ENCODE measurements at places on chromosomes 5 and 9.

GRCh38 chr5:108747774-108748400, at the start of gene FER:
FER (plus strand) TSS chr5:108747897; CDS start chr5:108798183, 50,286 bp downstream.
- no peak for DNase-seq

DNA sequence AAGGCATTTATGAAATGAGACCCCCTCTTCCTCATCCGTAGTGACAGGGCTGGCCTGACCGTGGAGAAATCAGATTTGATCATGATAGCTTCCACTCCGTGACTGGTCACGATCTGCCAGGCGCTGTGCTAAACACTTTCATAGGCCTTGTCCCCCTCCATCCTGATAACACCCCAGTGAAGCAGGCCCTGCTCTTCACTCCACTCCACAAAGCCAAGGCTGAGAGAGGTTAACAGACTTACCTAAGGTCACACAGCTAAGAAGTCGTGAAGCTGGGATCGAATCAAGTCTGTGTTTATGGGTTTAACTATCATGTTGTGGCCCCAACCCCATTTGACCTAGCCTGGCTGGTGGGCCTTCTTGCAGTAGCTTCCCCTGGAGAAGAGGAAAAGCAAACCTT, 53.3 kb upstream of the IL17B start:
- no peak for DNase-seq

DNA sequence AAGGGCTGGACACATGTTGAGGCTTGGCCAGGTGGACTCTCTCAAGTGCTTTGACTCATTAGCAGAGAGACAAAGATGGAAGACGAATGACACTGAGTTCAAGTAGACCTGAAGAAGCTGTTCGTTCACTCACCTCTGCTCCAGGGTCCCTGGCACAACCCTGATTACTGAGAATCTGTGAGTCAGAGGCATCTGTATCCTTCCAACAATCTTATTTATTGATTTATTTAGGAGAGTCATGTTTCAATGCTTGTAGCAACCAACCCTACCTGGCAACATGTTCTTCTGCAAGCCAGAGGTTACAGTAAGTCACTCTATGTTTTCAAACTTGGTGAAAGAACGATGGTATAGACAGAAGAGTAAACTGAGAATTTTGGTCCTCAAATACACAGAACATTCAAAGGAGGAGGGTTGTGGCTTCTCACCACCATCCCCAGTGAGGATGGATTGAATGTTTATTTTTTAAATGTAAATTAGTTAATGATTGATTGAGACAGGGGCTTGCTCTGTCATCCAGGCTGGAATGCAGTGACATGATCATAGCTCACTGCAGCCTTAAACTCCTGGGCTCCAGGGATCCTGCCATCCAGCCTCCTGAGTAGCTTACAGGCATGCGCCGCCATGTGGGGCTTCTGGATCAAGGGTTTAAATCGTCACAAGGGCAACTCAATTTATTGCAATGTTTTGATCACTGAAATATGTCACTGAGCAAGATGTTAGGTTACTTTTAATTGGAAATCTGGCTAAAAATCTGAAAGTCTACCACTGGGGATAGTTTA, 55.7 kb upstream of the CARTPT start:
- DNase-seq: no peak

DNA sequence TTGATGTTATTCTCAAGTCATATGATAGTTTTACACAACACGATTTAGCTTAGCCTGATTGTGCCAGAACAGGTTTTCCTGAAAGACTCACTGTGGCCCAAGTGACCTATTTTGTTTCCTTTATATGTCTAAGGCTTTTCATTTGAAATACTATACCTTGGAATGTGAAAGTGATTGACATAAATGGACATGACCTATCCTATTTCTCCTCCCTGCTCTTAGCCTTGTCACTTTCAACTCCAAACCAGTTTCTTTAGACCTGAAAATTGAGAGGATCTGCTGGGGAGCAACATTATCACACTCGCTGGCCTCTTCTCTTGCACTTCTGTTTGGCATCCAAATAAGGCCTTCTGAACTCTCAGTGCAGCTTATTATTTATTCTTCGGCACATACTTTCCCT, 496.8 kb downstream of the MAT2B start:
- no peak for DNase-seq

- DNase-seq: no peak
These were observed 12.5 kb upstream of the FCN2 start for GRCh38 chr9:134867917-134868750.

- DNase-seq: no peak
These were observed 42.9 kb downstream of the ZNF474 start for GRCh38 chr5:122172207-122172606.

DNA sequence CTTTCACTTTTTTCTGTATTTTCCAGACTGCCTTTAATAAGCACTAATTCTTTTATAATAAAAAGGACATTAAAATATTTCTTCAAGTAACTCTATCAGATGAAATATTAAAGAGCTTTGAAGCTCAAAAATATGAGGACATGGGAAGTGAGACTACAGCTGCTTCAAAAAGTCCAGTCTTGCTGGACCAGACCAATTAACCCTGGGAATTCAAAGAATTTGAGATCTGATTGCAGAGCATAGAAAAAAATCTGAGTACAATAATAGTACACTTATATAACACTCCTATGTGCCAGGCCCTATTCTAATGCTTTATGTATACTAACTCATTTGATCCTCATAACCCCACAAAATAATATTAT, 9.8 kb downstream of the TMEM245 start:
- no peak for DNase-seq

GRCh38 chr9:133140174-133140505, 19.1 kb upstream of the RALGDS start:
- no peak for DNase-seq

- DNase-seq: peak; percentile 20
These were observed 152.3 kb downstream of the NR3C1 start for GRCh38 chr5:143251190-143251589.

- DNase-seq: peak; percentile 94
These were observed 21.8 kb upstream of the ORM1 start for GRCh38 chr9:114300846-114301797.

- no peak for DNase-seq
These were observed 737.2 kb upstream of the ZNF608 start for GRCh38 chr5:125483609-125484008.

DNA sequence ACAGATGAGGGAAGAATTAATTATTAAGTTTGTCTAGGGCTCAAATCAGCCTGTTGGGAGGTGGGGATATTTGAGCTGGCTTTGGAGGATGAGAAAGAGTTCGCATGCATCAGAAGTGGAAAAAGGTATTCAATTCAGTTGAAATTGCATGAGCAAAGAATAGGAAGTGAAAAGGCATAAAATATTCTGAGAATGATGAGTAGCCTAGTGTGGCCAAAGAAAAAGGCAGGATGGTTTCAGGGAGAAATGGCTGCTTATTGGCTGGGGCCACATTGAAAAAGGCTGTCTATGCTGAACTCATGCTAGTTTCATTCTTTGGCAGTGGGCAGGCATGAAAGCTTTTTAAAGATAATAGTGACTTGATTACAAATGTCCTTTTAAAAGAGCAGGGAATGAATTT, 235.4 kb upstream of the RIOK2 start:
- no peak for DNase-seq

GRCh38 chr5:72147569-72147968, 40.3 kb downstream of the MAP1B start:
- DNase-seq: no peak

GRCh38 chr5:155381654-155382053, 368.1 kb downstream of the KIF4B start:
- DNase-seq: no peak

GRCh38 chr5:109708813-109709212, 19.1 kb downstream of the MAN2A1 start:
- DNase-seq: no peak

DNA sequence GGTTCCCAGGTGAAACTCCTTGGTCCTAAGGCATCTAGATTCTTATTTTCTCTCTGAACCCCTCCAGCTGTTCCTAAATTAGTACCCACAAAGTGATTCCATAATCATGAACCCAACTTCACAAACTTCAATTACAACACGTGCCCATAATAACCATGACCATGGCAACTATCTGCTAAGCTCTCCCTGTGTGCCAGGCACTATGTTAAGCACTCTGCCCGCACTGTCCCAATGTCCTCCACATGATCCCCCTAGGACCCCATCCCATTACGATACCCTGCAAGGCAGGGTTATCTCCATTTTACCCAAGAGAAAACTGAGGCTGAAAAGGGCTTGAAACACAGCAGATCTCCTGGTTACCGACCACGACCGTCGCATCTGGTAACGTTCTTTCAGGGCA, 25.3 kb upstream of the ZNF622 start:
- DNase-seq: no peak

DNA sequence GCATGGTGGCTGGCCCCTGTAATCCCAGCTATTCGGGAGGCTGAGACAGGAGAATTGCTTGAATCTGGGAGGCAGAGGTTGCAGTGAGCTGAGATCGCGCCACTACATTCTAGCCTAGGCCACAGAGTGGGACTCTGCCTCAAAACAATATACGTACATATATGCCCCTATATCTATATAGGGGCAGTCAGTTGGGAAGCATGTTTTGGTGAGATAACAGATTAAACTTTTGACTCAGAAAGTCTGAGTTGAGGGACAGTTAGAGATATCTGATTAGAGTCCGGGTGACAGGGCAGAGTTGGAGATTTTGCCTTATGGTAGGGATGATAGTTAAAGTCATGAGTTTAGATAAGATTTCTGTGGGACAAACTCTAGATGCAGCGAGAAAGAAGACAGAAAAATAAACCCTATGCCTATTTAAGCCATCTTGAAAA, 71.8 kb upstream of the ALDH1A1 start:
- no peak for DNase-seq

- no peak for DNase-seq
These were observed 79.7 kb upstream of the FCN2 start for GRCh38 chr9:134800791-134801339.

GRCh38 chr5:121841892-121842291, 9.8 kb upstream of the FTMT start:
- no peak for DNase-seq

DNA sequence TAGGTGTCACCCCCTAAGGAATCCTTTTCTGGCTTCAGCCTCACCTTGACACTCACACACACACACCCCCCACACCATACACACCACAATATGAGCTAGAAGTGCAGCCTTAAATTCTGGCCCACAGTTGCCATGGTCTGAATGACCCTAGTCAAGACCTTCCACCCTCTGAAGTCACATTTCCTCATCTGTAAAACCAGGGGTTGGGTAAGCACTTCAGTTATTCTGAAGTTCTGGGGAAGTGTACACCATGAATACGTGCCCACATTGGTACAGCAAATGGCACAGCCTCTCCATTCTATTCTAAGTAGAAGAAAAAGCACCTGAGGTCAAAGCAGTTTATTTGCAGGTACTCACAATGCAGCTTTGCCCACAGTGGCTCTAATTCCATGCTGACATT, 372.8 kb upstream of the KLF4 start:
- no peak for DNase-seq

DNA sequence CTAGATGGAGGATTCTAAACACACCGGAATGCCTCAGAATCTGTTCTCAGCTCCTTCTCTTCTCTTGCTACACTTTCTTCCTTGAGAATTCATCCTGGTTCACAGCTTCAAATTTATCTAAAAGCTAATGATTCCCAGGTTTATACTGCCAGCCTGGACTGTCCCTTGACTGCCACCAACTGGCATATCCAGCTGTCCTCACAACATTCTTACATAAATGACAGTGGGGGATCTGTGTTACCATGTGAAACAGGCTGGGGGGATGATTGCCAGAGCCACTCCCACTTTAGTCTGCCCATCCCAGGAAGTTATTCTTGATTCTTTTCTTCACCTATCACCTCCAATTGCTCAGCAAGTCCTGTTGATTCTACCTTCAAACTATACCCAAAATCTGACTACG, 27.2 kb upstream of the ZFR start:
- no peak for DNase-seq

- DNase-seq: no peak
These were observed 70.6 kb downstream of the HMHB1 start for GRCh38 chr5:143882520-143882919.
